Left ventricle myocardium inferior (tissue), 1 donor: ENCODE measurements at places on chromosomes 1 and 21.

- peak; percentile 38 for DNase-seq
These were observed 21.5 kb upstream of the DDOST start for GRCh38 chr1:20682571-20683236.

GRCh38 chr1:65276197-65276939 lies 33.0 kb upstream of the DNAJC6 start:
- DNase-seq: no peak

DNA sequence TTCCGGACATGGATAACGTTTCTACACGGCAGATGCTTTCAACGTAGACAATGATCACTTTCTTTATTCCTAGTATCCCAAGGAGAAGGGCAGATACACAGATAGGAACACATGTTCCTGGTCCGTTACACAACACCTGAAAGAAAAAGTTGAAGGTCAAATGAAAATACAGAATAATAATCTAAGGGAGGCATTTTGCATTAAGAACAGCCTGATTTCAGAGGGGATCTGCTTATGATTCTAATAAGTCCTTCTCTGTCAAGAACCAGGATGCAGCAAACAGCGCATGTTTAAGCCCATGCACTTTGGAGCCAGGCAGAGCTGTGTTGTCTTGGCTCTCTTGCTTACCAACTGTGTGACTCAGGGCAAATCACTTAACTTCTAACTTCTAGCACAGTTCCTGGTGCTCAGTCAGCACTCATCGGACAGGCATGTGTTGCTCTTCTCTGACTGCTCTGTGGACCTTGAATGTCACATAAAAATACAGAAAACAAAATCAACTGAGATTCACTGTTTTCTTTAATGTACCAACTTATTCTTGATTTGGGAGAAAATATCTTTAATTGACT lies 56.3 kb upstream of the CNN3 start:
- DNase-seq: no peak

DNA sequence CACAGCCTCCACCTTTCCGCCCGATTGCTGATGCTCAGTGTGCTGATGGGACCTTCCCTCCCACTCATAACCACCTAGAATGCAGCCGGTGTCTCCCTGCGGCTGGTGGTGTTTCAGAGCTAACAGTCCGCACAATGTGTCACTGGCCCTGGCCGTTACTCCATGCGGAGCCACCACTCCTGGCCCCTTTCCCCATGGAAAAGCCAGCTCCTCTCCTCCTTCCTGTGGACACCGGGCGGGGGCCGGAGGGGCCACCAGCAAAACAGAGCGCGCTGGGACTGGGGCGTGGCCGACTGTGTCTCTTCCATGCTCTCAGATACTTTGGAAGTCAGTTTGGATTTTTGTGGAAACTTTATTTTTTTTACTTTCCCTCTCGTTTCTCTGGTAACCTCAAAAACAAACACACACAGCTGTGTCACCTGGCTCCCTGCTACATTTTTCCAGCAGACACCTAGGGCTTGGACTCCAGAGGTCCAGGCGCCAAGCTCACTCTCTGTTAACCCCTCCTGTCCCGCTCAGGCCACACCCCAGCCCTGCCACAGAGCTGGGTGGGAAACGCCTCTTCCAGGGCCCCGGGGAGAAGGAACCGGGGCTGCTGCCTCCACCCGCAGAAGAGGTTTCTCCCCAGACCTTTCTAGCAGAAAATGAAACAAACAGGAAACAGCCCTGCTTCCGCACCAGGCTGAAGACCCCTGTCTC lies 32.5 kb upstream of the COL6A2 start:
- DNase-seq: peak; percentile 63
